Right lung (tissue), 10 donors: ENCODE measurements at places on chromosomes 6 and 20. TPM values are rescaled to one million over a fixed set of nuclear protein-coding genes. Genes with fewer than 3 reads are reported as not detected.
A peak's percentile ranks its signal among the peaks of the same experiment; 100 is the strongest.

- no peak for DNase-seq
Measured at GRCh38 chr6:169208011-169208410, 45.6 kb downstream of the THBS2 start.

DNA sequence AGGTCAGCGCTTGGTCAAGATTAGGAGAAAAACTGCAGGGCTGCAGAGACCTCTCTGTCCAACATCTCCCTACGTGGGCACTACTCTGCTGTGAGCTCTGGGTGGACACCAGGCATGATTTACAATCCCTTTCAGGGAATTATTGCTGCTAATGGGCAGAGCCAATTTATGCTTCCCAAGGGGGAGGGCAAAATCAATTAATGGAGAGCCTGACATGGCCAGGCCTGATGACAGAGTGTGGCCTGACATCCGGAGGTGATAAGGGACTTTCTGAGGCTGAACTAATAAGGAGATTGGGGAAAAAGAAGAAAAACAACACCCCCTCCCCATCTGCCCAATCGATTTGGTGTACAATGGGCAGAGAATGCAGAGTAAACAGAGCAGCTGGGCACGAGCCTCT, 5.0 kb upstream of the KCNK16 start:
- no peak for DNase-seq

The ARMH2 gene
- not detected for polyA plus RNA-seq

The EDN1 gene
- 49.9 TPM for polyA plus RNA-seq

The FITM2 gene
- polyA plus RNA-seq, result 7.1 TPM

The ARMC12 gene
- polyA plus RNA-seq, result 0.93 TPM

GRCh38 chr6:72959821-72960220, 265.5 kb downstream of the KHDC1L start:
- DNase-seq, result no peak

The PTPRK gene
- 84.4 TPM for polyA plus RNA-seq

- no peak for DNase-seq
Measured at GRCh38 chr6:43718387-43719105, 31.0 kb upstream of the MRPS18A start.

- DNase-seq, result no peak
Measured at GRCh38 chr20:3315136-3315535, 76.1 kb upstream of the SLC4A11 start.

DNA sequence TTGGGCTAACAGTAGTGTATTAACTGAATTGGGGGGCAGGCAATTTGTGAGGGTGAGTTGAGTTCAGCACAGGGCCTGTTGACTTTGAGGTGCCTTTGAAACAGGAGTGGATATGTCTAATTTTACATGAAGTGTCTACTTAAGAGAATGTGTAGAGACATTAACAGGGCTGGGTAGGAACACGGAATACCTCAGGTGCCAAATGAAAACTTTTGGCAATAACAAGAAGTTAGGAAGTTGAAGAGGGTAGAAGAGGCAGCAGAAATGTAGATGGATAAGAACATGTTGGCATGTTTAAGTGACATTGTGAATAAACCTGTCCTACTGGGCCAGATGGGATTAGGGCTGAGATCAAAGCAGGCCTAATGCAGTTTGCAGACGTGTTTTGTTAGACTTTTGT, 117.0 kb downstream of the SLC16A10 start:
- no peak for DNase-seq

The PRR18 gene
- 0.39 TPM for polyA plus RNA-seq

DNA sequence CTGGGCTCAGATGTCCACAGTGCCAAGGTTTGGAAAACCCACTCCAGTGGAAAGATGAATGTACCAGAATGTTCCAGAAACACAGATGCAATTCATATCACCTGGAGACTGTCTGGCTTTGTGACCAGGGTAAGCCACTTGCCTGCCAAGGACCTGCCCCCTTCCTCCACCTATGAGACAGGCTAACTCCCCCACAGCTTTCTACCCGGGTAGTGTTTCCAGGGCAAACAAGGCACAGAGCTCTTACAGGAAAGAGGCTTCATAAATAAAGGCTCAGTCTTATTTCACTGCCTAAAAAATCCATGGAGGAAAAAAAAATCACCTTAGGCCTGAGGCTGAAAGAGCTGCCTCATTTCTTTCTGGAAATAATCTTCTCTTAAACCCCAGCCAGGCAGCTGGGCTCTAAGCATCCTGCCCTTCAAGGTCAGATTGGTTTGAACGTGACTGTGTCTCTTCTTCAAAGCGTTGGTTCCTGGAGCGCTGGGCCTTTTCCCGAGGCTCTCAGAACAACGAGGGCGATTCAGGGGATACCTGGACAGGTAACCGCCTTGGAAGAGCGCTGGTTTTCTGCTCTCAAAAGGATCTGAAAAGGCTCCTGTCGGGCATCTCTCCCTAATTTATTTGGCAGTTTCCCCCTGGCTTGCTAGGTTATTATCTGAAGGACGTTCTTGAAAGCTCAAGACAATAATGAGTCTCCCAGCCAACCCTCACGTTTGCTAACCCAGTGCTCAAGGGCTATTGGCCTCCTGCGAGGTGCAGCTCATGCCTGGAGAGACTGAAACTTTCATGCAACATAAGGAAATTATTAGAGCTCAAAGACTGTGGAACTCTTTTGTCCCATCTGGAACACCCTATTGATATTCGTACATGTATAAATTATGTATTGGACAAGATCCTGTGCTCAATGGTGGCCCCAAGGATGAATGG, 199.2 kb upstream of the PMEPA1 start:
- DNase-seq, result no peak

The MLIP gene
- 1.8 TPM for polyA plus RNA-seq

DNA sequence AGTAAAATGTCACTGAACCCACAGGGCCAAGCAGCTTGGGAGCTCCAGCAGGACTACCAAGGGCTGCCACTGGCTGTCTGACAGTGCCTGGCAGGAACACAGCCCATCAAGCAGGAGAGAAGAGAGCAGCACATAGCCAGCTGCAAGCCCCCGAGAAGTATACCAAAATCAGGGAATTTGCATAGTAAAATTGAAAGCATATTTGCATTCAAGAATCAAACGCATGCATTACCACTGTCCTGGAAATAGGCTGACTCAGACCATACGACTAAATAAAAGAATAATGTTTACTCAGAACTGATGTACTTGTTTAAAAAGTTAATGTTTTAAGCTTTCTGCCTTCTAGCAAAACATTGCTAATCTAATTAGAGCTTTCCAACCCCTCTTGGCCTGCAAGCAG, 298.1 kb downstream of the TFAP2B start:
- DNase-seq, result no peak

- peak; percentile 33 for DNase-seq
Measured at GRCh38 chr6:31180500-31180899, 10.0 kb upstream of the POU5F1 start.

DNA sequence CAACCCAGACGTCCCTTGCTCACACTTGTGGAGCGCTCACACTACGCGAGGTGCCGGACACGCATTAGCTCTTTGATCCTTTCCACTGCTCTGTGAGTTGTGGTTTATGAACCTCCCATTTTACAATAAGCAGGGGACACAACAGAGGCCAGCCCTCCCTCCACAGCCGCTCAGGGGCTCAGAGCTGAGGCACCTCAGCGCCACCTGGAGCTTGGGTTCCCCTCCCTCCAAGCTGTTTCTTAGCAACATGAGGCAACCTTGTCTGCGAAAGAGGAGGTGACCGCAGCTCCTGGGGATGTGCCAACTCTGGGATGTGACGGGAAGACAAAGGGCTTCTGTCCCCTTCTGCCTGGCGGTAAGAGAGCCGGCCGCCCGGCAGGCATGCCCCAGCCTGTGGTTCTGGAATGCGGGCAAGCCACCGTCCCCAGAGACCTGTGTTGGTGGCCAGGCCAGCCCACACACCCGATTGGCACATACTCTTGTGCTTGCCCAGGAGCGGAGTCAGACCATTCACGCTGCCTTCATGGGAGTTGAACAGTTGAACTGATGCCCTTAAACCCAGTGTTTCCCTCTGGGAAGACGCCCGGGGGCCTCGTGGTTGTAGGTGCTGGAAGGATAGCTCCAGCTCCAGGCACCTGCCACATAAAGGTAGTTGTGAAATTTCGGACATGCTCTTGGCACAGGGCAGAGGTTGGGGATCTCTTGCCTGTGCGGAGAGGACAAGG, 44.5 kb downstream of the RBM38 start:
- peak; percentile 62 for DNase-seq

- no peak for DNase-seq
Measured at GRCh38 chr20:16001286-16001685, 572.0 kb downstream of the KIF16B start.

DNA sequence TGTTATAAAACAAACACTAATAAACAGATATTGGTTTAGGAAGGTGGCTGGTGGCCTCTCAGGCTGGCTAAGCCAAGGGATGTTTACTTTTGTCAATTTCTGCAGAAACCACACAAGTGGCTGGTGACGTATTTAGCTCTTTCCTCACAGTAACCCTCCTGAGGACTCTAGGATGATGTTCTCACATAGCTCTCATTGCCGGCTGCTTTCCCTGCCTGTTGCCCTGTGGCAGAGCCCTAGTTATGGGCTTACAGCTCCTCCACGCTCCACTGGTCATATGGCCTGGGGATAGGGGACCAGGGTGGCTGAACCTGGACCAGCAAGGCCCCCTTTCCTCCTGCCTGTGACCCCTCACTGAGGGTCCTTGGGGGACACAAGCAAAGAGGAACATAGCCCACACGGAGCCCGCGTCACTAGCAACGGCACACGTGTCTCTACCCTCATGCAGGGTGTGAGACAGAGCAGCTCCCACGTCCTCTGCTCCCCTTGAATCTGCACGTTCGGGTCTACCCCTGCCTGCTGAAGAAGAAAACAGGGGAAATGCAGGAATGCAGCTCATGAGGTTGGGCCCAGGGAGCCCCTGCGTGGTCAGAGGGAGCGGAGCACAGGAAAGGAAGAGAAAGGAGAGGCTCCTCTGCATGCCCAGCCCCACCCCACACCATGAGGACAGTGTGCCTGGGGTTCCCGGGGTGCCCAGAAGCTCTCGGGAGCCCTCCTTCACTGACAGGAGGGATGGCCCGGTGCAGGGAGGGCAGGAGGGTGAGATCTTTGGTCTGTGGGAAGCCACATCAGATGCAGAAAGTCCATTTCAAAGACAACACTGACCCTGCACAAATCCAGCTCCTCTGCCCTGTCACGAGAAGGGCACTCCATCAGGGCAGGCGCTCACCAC, 13.9 kb downstream of the RAMACL start:
- peak; percentile 46 for DNase-seq

DNA sequence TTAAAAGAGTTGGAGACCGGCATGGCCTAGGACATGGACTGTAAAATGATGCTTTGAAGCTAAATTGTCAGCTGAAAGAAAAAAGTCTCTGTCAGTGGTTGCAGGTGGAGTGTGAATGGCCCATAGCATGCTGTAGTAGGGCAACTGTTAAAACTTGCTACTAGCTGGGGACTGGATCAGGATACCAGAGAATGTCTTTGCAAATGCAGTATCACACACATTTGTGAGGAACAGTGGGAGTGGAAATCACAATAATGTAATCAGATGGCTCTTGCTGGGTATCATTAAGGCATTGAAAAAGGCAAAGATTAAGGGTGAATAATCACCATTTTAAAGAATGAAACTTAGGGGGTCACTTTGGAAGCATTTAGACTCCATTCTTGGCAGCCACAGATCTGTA, 737.9 kb downstream of the EYS start:
- no peak for DNase-seq

The DUSP15 gene
- polyA plus RNA-seq, result 13.9 TPM

DNA sequence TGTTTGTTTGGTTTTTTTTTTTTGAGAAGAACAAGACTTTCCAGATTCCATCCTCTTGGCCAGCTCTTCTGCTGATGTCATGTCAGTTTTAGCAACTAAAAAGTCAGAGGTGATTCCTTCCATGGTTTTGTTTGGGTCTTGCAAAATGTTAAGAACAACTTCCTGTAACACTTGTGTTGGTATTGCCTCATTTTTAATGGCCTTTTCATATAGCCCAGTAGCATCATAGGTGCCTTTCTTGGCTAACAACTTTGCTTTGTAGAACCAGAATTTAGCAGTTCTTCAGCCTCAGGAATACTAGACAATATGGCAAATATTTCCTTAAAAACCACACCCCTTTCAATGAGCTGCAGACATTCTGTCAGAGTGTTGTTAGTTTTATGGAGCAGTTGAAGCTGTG, 99.5 kb upstream of the SIRPG start:
- DNase-seq, result no peak

The SIRPD gene
- not detected for polyA plus RNA-seq

The C6orf118 gene
- polyA plus RNA-seq, result 4.2 TPM

GRCh38 chr6:112253841-112254816, at the start of gene LAMA4:
LAMA4 (minus strand) TSS chr6:112254567; CDS start chr6:112254150, 417 bp downstream.
- peak; percentile 79 for DNase-seq

The DST gene
- polyA plus RNA-seq, result 369 TPM

- no peak for DNase-seq
Measured at GRCh38 chr20:20815711-20816455, 103.4 kb upstream of the RALGAPA2 start.

The LINC00237 gene
- polyA plus RNA-seq, result not detected

- no peak for DNase-seq
Measured at GRCh38 chr6:78605909-78606446, 261.4 kb upstream of the IRAK1BP1 start.

GRCh38 chr20:25310921-25311728, 63.2 kb downstream of the PYGB start:
- no peak for DNase-seq

DNA sequence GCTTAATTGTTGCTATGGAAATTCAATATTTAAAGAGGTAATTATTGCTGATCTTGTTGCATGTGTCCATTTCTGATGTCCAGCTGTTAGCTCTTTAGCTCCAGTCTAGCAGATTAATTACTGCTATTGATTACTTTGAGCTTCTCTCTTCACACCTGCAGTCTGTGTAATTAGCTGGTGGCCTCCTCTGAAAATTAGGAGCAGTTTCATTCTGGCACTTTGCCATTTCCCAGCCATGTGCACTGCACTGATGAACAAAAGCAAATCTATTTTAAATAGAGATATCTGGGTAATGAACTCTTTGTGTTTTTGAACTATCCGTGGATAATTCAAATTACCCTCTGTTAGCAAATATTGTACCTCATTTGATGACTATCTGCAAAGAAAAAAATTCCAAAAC, 275.9 kb downstream of the RNF144B start:
- DNase-seq, result no peak

DNA sequence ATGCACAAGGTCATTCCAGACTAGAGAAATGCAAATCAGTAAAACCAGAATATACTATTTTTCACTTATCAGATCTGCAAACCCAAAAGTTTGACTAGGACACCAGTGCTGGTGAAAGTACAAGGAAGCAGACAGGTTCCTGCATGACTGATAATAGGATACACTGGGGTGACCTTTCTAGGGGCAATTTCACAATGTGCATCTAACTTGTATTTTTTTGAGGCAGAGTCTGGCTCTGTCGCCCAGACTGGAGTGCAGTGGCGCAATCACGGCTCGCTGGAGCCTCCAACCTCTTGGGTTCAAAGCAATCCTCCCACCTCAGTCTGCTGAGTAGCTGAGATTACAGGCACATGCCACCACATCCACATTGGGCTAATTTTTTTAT, 11.4 kb downstream of the COMMD7 start:
- DNase-seq, result no peak

GRCh38 chr20:36101192-36101591, 53.3 kb upstream of the EPB41L1 start:
- DNase-seq, result no peak

The BNIP5 gene
- polyA plus RNA-seq, result not detected

- DNase-seq, result no peak
Measured at GRCh38 chr6:21609881-21610329, 16.4 kb downstream of the SOX4 start.

The ZNF831 gene
- polyA plus RNA-seq, result 0.13 TPM

The C4A gene
- polyA plus RNA-seq, result 9.7 TPM
